ENCODE measurements at places on chromosomes 12 and 14.

DNA sequence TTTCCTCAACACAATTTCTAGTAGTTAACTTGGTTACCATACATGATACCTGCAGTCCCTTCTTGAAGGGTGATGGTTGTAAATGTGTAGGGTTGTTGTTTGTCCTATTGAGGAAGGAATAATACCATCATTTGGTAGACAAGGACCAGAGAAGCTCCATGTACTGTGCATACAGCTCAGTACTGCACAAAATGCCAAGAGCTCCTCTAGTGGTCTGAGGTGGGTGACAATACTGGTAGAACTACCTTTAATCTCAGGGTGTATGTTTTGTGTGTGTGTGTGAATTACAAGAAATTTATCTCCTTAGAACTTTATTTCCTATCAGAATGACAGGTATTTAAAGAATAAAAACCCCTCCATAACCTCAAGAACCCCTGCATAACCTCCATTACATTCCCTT lies 575.3 kb downstream of the TMTC2 start:
- no peak for DNase-seq

GRCh38 chr12:49377386-49377785 lies 10.1 kb downstream of the SPATS2 start:
- DNase-seq: no peak

GRCh38 chr14:105410642-105411016 lies 9.0 kb upstream of the MTA1 start:
- DNase-seq: no peak

- DNase-seq: no peak
These were observed 2.7 kb downstream of the APOLD1 start for GRCh38 chr12:12788131-12788530.

GRCh38 chr12:76083246-76083903 lies 1.1 kb downstream of the NAP1L1 start:
- DNase-seq: no peak

- no peak for DNase-seq
These were observed 110.2 kb downstream of the SNAPC1 start for GRCh38 chr14:61872452-61872851.

GRCh38 chr14:52258783-52259182 lies 8.7 kb upstream of the PTGDR start:
- no peak for DNase-seq

DNA sequence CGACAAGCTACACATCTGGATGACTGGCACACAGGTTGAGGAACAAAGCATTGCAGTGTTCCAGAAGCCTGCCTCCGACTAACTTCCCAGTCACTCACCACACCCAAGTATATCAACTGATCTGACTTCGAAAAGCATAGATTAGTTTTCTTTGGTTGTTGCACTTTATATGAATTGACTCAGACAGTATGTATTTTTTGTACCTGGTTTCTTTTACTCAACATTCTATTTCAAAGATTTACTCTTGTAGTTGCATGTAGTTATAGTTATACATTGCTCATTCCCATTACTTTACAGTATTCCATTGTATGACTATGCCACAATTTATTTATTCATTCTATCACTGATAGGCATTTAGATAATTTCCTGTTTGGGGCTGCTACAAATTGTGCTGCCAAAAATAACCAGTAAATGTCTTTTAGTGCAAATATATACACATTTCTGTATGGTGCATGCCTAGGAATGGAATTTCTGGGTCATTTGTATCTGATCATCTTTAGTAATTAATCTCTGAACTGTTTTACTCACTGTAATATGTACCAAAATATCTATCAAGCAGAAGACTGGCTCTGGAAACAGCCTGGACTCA lies 17.8 kb downstream of the PLCZ1 start:
- DNase-seq: no peak

DNA sequence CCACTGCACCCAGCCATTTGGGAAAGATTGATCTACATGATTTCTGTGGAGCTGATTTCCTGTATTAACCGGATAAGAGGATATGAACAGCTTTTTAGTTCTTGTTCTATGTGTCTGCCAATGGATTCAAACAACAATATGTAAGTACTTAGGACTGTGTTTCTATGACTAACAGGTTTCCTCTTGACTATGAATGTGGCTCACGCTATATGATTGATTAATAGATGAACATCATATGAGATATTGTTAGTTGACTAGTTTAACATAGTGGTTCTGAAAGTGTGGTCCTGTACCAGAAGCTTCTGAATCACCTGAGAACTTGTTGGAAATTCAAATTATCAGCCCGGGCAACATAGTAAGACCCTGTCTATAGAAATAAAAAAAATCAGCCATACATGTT lies 12.8 kb upstream of the CSRP2 start:
- no peak for DNase-seq
